ENCODE measurements at places on chromosomes 1 and 21.
A peak's percentile ranks its signal among the peaks of the same experiment; 100 is the strongest.

DNA sequence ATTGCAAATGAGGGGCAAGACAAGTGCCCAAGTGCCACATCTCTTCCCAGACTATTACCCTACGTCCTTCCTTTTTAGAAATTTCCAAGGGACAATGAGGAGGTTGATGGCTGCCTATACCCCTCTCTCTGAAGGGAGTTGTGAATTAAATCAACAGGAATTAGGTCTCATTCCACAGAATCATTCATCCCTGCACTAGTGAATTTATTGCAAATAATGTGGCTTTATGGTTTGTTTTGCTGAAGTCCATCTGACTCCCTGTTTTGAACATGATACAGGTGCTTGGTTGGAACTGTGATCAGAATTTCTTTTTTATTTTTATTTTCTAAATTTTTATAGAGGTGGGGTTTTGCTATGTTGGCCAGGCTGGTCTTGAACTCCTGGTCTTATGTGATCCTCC is 34.3 kb upstream of the THEM4 start:
- DNase-seq: no peak

DNA sequence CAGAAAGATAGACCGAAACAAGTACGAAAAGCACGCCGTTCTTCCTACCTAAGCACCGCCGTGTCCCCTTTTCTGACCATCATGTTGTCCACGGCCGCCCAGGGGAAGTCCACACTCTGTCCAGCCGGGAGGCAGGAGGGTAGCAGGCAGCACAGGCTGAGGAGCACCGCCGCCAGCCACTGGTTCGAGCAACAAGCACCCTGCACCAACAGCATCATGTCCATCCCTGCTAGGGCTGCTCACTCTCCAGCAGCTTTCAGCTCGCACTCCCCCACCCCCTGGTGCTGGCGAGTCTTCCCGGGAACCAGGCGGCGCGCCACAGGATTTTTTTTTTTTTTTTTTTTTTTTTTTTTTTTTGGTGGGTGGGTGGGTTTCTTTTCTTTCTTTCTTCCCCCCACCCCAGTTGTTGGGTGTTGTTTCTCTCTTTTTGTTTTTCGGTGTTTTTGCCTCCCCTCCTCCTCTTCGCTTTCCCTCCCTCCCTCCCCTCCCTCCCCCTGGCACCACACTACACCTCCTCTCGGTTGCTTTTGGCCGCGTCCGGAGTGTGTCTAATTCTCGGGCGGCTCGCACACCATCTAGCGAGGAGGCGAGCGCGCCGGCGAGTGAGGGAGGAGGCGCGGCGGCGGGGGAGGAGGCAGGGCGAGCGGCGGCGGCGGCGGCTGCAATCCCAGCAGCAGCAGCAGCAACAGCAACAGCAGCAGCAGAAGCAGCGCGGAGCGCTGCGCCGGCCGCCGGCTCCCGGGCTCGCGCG is at the start of gene NEGR1:
Gene NEGR1 (minus strand): TSS at position 269 of the 751 bp plus-strand sequence.
- peak; percentile 51 for DNase-seq

- peak; percentile 76 for DNase-seq
Observed at GRCh38 chr1:202184750-202185460, 8.7 kb upstream of the LGR6 start.

GRCh38 chr1:229572286-229572685 is 13.8 kb upstream of the ABCB10 start:
- DNase-seq: no peak

- DNase-seq: no peak
Observed at GRCh38 chr1:95117207-95118066, at the start of gene TLCD4. Gene TLCD4 (plus strand): TSS chr1:95117355. CDS start chr1:95143902, 26,547 bp downstream.

- DNase-seq: no peak
Observed at GRCh38 chr1:172375211-172375631, 45.3 kb upstream of the C1orf105 start.

All from omental fat pad (tissue), 4 donors.